ENCODE measurements at places on chromosomes 13 and 19.

- no peak for DNase-seq
These were observed 23.4 kb downstream of the CEBPG start for GRCh38 chr19:33396701-33397535.

DNA sequence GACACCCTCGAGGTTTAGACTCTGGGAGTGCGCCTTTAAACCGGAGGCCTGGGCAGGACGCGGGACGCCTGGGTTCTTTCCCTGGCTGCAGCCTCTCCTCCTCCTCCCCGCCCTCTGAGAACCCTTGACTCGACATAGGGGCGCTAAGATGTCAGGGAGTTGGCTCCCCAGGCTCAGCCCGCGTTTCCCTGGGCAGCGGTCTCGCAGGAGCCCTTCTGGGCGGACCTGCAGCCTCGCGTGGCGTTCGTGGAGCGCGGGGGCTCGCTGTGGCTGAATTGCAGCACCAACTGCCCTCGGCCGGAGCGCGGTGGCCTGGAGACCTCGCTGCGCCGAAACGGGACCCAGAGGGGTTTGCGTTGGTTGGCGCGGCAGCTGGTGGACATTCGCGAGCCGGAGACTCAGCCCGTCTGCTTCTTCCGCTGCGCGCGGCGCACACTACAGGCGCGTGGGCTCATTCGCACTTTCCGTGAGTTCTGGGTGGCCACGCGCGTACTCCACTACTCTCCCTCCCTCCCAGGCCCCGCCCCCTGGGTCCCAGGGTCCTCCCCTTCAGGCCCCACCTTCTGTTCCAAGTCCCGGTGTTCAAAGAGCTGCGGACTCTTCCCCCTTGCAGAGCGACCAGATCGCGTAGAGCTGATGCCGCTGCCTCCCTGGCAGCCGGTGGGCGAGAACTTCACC is 1.3 kb downstream of the ICAM5 start:
- no peak for DNase-seq

- DNase-seq: no peak
These were observed 32.7 kb downstream of the VSTM1 start for GRCh38 chr19:54030895-54031586.

- DNase-seq: no peak
These were observed 792.1 kb upstream of the ARGLU1 start for GRCh38 chr13:107360010-107360409.

DNA sequence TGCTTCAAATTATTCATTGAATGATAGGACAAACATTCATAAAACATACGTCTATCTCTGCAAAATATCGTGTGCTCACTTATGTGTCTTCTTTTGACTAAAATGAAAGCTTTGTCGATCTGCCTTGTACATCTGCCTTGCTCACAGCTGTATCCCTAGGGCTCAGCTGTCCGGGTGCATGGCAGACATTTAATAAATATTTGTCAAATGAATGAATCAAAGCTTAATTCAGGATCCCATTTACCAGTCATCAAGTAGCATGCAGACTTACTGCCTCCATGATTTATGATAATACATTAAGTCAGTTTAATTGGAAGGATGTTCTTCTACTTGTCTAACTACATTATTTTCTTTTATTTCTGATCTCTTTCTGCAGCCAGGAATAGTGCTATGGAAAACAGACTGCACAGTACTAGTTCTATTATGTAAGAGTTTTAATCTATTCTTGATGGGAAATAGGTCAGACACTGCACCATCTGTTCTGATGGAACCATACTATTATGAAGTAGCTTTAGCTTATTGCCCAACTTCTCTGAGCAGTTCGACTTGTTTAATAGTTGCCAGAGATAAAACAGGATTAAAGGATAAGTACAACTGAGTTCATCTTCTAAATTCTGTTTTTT is 13.2 kb downstream of the SLC46A3 start:
- DNase-seq: no peak

All from stimulated activated CD8-positive, alpha-beta memory T cell treated with anti-CD3 and anti-CD28 coated beads, Interleukin-15, amount 100 ng/mL, for 1 hour (primary cell).